ENCODE measurements at places on chromosomes 6 and 20.
A peak's percentile ranks its signal among the peaks of the same experiment; 100 is the strongest.

- DNase-seq: no peak
Observed at GRCh38 chr20:25025091-25025861, 32.7 kb downstream of the ACSS1 start.

DNA sequence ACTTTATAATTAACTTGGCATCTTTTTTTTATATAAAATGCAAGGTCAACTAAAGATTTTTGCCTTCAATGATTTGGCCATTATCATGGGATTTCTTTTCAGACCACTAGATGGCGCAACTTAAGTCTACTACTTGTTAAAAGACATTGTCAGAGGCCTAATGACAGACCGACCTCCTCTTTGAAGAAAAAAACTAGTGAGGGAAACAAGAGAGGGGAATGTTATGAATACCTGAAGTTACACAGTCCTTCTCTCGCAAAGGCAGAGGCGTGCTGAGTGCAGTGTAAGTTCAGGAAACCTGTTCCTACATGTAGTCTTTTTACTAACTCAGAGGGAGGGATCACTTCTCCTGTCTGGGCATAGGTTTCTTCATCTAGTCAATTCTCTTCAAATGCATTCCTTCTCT lies 9.3 kb downstream of the TRAPPC3L start:
- peak; percentile 22 for DNase-seq

DNA sequence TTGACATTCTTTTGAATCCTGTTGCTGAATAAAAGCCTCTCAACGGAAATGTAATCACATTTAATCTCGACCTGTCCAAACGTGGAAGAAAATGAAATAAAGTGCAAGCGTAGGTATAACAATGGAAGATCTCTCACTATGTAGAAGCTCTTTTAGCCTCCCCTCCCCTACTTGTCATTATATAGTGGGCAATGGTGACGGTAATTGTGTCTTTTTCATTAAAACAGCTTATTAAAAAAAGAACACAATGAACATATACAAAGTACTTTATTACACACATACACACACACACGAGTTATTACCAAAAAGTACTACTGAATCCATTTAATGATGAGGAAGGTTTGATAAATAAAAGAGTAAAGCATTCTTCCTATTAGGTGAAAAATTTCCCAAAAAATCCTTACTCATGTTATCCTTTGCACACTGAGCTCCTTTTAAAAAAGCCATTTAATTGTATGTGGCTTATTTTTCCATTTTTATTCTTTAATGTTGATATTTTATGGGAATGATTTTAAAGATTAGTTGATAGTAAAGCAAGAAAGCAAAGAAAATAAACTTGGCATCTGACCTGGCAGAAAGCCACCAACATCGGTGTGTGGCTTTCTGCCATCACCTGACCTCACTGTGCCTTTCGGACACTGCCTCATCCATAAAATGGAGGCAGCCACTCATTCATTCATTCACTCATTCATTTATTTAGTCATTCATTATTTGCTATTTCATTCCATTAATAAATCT lies 493 bp upstream of the SGK1 start:
- no peak for DNase-seq

- DNase-seq: no peak
Observed at GRCh38 chr20:31712564-31713311, 9.9 kb downstream of the BCL2L1 start.

- no peak for DNase-seq
Observed at GRCh38 chr20:11216451-11217314, 542.9 kb upstream of the JAG1 start.

GRCh38 chr6:169160855-169161560 lies 92.6 kb downstream of the THBS2 start:
- no peak for DNase-seq

DNA sequence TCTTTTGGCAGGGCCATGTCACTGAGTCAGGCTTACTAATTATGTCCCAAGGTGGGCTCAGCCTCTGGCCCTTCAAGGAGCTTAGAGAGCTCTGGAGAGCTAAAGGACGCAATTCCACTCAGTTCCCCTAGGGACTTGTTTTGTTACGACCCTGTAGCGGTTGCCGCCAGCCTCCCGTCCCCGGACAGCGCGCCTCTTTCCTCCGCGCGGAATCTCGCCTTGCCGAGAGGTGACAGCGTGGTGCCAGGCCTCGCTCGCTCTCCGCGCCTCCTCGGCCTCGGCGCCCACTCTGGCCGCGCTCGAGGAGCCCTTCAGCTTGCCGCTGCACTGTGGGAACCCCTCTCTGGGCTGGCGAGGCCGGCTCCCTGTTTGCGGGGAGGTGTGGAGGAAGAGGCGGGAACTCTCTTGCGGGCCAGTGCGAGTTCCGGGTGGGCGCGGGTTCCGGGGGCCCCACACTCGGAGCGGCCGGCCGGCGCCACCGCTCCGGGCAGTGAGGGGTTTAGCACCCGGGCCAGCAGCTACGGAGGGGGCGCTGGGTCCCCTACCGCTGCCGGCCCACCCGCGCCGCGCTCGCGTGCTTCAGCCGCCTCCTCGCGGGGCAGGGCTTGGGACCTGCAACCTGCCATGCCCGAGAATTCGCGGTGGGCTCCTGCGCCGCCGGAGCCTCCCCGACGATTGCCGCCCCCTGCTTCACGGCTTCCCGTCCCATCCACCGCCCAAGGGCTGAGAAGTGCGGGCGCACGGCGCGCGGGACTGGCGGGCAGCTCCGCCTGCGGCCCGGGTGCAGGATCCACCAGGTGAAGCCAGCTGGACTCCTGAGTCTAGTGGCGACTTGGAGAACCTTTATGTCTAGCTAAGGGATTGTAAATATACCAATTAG lies 9.9 kb upstream of the ZNF311 start:
- DNase-seq: no peak

- no peak for DNase-seq
Observed at GRCh38 chr6:36666287-36666686, 12.2 kb upstream of the CDKN1A start.

DNA sequence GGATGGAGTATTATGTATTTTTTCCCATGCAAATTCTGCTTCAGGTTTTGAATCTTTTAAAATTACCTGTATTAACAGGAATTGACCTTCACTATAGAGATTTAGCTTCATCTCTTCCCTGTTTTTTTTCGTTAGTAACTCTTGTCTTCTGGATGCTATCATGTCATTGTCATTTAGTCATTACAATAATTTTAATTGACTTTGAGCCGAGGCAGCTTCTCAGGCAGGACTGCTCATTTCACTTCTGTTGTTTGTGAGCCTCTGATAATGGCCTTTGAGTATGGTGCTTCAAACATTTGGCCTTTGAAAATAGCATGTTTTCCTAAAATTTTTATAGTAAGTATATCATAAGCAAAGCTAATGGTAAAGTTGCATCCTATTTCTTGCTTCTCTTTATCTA lies 375.1 kb upstream of the MMS22L start:
- DNase-seq: no peak

DNA sequence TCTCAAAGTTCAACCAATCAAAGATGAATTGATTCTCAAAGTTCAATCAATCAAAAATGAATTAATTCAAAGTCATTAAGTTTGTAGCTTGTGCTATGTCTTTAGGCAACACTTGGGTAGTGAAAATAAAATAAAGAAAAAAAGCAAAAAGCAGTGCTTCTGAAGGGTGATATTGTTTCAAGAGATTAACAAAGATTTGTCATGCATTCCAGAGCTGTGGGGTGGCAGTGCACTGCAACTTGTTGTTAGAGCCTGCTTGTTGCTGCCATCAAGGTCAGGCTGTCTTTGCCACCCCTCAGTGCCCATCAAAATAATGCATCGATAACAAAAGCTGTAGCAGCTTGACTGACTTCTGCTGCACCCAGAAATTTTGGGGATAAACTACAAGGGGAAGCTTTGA lies 128.6 kb downstream of the RNF144B start:
- DNase-seq: no peak

DNA sequence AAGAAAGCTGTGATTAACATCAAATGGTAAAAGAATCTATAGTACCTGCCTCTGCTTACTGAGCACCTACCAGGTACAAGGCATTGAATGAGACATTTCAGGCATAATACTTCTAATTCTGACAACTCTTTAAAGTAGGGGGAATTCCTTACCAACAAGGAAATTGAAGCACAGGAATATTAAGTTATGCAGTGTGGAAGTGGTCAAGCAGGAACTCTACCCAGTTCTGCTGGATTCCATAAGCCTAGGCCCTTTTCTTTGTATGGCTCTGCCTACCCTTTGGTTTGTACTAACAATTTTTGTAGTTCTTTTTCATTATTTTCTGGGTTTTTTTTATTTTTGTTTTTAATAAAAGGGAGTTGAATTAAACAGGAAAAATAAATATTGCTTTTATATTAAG lies 114.5 kb downstream of the MAP3K5 start:
- DNase-seq: no peak

- no peak for DNase-seq
Observed at GRCh38 chr6:42292004-42292740, 74.5 kb upstream of the MRPS10 start.

DNA sequence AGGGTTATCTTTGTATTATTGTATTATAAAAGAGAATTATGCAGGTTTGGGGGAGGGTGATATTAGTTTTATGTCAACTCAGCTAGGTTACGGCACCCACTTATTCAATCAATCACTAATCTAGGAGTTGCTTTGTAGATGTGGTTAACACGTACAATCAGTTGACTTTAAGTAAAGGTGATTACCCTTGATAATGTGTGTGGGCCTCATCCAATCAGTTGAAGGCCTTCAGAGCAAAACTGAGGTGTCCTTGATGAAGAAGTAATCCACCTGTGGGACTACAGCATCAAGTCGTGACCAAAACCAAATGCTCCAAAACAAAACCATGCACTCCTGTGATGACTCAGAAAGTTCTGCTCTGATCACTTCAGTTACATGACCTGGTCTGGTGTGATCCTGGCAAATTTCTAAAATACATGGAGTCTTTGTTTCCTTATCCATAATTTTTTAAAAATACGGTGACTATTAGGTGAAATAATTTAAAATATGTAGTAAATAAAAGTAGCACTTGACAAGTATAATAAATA lies 114.1 kb downstream of the IYD start:
- no peak for DNase-seq

DNA sequence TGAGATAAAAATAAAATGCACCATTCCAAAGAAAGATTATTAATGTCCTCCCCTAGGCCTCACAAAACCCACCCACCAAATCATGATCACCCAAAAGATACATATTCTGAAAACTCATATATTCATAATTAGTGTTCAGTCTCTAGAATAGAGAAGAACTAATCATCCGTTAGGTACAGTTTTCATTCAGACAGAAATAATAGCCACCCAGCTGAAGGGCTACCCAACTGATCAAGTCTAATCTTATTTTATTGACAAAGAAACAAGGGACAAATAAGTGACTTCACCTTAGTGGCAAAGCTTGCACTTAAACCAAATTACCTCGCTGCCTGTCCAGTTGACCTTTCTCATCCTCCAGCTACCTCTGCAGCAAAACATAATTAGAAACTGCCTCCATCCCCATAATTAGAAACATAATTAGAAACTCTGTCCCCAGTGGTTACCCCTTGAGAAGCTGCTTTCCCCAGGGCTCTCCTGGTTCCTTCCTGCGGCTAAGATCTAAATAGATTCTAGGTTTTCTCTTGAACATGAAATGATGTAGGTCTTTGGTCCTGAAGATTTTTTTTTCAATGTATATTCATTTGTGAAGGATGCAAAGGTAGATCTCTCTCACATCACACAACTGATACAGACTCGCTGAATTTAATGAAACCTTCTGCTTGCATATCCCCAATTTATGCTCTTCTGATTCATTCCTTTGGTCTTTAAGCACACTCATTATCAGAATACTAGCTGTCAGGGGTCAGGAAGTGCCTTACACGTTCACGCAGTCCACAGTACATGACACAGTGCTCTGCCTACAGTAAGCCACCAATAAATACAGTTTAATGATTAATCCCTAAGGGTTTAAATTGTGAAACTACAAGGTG lies 46.3 kb downstream of the HBS1L start:
- no peak for DNase-seq

DNA sequence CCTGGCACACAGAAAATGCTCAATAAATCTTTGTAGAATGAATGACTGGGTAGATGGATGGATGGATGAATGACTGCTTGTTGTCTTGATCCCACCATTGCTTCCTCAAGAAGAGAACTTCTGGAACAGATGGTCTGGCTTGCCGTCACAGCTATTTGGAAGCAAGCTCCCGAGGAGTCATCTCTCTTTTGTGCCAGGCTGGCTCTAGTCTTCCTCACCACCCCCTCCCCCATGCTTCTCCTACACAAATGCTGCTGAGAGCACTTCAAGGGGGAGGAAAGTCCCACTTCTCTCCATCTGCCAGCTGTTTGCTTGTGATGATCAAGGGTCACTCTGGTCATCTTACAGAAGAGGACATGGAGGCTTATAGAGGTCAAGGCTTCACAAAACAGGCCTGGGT lies 11.6 kb upstream of the KCNG1 start:
- DNase-seq: no peak

DNA sequence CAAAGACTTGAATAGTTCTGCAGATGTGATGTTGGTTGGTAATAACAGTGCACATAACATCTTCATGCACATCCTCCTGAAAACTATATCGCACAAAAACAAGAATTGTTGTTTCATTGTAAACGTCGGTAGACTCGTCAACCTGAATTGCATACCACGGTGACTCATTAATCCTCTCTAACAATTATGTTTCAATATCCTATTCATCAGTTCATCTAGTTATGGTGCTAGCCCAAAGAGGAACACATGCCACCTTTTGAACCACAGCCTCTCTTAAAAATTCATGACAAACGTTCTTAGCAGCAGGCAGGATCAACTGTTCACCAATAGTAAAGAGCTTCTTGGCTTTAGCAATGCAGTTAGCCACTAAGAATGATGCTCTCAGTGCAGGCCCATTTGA lies 25.0 kb downstream of the CRYBG1 start:
- DNase-seq: no peak

DNA sequence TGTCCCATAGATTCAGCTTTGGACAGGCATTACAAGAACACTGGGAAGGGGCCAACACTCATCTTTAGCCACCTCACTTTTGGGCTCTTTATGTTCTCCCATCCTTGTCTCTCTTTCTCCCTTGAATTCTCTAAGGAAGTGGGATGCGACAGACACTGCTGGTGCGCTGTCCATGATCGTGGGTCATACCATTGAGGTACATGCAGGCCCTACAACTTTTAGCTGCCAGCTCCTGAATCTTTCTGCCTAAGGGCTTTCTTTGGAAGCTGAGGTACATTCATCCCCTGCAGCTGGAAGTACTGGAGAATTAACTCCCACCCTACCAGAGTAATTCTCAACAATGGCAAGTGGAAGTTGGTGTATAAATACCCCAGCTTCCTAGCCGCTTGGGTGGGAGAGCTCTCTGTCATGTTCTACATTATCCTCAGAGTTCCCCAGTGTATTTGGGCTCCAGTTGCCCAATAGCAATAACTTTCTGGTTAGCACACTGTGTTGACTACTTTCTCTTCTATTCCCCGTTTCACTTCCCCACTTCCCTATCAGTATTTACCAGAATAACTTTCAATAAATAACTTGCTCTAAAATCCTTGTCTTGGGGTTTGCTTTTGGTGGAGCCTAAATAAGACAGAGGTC lies 309.4 kb upstream of the RNF24 start:
- DNase-seq: no peak

DNA sequence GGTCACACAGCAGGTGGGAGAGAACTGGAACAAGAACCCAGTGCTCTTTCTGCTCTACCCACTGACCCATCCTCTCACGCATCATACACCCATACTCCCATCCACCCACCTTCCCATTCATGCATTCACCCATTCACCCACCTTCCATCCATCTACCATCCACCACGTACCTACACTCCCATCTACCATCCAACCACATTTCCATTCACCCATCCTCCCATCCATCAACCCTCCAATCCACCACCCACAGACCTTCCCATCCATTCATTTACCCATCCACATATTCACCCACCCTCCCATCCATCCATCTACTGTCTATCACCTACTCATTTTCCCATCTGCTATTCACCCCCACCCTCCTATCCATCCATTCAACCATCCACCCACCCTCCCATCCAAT lies 17.2 kb upstream of the RSPO4 start:
- no peak for DNase-seq

- DNase-seq: no peak
Observed at GRCh38 chr20:46600286-46600752, 49.9 kb upstream of the OCSTAMP start.
